ENCODE measurements at places on chromosomes 11 and 22.

DNA sequence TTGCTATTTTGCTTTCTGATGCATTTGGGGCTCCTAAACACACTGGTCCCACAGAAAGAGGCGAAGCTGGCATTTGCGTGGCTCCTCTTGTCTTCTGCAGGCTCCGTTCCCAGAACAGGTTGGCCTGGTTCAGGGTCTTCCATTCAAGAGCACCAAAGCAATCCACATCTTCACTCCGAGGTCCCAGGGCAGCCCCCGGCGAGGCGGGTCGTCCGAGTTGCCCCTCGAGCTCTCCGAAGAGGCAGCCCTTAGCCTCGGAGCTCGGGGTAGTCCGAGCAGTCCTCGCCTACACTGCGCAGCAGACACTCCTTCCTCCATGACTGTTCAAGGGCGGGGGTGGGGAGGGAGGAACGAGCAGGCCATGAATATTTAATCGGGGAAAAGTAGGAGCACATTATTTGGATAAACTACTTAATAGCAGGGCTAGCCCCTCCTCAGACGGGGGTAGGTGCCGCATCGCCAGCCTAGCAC lies 321.3 kb downstream of the BLID start:
- DNase-seq, result no peak

DNA sequence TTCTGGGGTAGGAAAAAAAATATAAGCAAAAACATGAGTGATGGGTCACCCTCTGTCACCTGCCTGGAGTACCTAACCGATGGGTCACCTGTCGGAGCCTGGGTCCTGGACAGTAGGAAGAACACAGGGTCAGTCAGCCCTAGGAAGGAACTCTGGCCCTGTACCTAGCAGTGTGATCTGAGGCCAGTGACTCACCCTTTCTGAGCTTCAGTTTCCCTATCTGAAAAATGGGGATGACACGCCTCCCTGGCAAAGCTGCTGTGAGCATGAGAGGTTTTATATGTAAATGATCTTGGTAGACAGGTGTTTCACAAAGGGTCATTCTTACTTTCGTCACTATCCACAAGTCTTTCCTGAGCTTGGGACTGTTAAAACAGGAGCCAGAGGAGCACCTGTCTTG lies 182.0 kb downstream of the ST3GAL4 start:
- no peak for DNase-seq

GRCh38 chr11:18994860-18995259 lies 55.6 kb upstream of the MRGPRX1 start:
- no peak for DNase-seq

GRCh38 chr11:2393111-2393868 lies 7.3 kb upstream of the TSSC4 start:
- no peak for DNase-seq

- DNase-seq, result no peak
Measured at GRCh38 chr11:19301361-19301760, 60.6 kb upstream of the E2F8 start.

DNA sequence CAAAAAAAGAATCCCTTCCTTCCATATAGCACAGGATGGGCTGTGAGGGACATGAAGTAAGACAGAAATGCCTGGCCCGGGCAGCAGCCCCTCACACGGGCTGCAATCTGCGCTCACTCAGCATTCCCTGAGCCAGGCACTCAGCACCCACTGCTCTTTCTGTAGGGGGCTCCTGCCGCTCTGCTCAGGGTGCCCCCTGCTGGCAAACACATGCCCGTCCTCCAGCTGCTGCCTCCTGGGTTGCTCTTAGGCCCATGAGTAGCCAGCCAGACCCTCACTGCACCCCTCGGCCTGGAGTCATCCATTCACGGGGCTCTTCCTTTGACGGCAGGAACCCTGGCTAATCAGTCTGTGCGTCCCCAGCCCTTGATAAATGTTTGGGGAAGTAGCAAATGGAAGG lies 6.9 kb downstream of the MCAT start:
- no peak for DNase-seq

- DNase-seq, result no peak
Measured at GRCh38 chr22:24101966-24102365, 79.3 kb upstream of the SUSD2 start.

GRCh38 chr22:47816863-47817210 lies 1054.4 kb downstream of the TBC1D22A start:
- DNase-seq, result no peak

- no peak for DNase-seq
Measured at GRCh38 chr11:90908074-90908473, 685.2 kb upstream of the CHORDC1 start.

Data from fibroblast of skin of left biceps (primary cell).